Posterior vena cava (tissue), 2 donors: ENCODE measurements at places on chromosomes 13 and 19. TPM values are rescaled to one million over a fixed set of nuclear protein-coding genes. Genes with fewer than 3 reads are reported as not detected.

DNA sequence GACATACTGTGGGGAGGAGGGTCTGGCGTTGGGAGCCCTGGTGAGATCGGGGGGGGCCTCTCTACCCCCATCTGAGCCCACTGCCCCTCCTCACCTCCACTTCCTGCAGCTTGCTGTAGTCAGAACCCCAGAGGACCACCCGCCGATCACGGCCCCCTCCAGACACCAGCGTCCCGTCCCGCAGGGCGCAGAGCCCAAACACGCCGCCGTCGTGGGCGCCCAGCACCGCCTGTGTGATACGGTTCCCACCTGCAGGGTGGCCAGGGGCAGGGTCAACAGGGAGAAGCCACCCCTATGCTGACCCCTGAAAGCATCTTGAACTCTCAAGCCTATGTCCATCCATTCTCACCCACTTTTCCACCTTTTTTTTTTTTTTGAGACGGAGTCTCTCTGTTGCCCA lies 17.8 kb downstream of the EML2 start:
- DNase-seq: no peak

Gene GRWD1
- 21.1 TPM for total RNA-seq

- DNase-seq: no peak
These were observed 21.9 kb downstream of the CEBPA start for GRCh38 chr19:33280351-33280921.

- DNase-seq: no peak
These were observed 15.1 kb upstream of the KATNAL1 start for GRCh38 chr13:30322428-30322827.

DNA sequence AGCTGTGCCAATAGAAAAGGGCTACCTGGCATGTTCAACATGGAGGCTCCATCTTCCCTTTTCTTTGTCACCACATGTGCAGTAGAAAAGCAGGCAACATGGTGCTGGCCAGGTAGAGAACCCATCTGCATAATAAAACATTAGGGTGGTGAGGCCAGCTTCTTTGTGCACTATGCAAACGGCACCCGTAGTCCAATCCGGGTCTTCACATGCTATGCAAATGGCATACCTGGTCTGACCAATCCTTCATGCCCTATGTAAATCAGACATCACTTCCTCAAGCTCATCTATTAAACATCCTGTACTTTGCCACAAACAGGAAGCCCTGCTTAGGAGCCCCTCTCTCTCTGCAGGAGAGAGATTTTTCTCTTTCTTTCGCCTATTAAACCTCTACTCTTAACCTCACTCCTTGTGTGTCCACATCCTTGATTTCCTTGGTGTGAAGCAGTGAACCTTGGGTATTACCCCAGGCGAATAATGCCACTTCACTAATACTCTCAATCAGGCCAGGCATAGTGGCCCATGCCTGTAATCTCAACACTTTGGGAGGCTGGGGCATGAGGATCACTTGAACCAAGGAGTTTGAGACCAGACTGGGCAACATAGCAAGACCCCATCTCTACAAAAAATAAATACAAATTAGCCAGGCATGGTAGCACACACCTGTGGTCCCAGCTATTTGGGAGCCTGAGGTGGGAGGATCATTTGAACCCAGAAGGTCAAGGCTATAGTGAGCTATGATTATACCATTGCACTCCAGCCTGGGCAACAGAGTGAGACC lies 111.3 kb upstream of the MRI1 start:
- DNase-seq: no peak

DNA sequence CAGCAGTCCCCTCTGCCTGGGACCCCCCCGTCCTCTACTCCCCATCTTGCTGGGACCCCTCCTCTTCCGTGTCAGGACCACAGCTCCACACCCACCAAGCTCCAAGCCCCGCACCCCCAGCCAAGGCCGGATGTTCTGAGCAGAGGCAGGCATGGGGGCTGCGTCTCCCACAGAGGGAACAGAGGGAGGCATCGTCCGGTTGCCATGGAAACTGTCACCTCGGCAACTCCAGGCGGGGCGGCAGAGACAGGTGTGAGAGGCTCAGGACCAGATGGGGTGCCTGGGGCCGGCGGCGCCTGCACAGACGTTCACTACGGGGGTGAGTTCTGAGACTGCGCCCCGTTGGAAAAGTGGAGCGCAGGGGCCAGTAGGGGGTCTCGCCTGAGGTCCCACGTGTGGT lies 5.4 kb downstream of the RNU6-9 start:
- no peak for DNase-seq

DNA sequence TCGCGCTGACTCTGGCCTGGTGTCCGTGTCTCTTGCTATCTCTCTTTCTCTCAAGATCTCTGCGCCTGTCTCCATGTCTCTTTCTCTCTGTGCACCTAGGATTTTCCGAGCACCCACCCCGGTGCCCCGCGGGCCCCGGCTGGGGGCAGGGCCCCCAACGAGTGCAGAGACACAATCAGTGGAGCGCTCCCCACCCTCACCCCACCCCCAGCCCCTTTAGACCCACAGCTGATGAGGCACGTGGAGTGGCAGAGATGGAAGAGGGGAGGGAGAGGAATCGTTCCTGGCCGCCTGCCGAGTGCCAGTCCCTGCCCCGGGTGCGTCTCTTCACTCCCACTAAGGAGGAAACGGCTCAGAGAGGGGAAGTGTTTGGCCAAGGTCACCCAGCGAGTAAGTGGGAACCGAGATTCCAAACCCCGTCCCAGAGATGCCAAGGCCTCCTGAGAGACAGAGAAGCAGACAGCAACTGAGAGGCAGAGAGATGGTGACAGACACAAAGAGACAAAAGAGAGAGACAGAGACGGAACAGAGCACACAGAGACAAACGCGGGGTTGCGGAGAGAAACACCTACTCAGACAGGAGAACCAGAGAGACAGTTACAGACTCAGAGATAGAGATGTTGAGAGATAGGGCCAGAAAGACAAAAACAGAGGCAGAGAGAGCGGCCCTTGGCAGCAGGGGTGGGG lies 626 bp upstream of the BCL3 start:
- peak; percentile 94 for DNase-seq

Gene GSX1
- total RNA-seq: not detected

Gene RFXANK
- total RNA-seq: 36.6 TPM

Gene BICRA
- 15.4 TPM for total RNA-seq

DNA sequence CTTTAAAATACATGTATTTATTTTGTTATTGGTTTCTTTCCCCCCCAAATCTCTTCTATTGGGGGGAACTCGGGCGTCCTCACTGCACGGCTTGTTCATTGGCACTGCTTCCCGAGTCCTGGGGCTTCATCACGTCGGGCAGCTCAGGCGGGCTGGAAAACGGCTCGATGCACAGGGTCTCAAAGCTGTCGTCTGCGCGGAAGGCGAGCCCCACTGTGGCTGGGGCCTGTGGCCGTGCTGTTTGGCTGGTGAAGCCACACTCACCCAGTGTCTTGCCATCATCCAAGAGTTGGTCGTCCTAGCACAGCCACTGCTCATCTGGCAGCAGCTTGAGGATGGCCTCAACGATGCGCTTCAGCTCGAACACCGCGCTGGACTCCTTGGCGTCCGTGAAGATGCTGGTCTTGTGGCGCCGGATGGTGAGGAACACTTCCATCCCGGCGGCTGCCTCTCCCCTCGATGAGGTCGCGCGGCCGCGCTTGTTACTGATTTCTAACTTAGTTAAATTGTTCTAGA lies 6.0 kb upstream of the ATP8A2 start:
- no peak for DNase-seq

Gene KLK6
- not detected for total RNA-seq

DNA sequence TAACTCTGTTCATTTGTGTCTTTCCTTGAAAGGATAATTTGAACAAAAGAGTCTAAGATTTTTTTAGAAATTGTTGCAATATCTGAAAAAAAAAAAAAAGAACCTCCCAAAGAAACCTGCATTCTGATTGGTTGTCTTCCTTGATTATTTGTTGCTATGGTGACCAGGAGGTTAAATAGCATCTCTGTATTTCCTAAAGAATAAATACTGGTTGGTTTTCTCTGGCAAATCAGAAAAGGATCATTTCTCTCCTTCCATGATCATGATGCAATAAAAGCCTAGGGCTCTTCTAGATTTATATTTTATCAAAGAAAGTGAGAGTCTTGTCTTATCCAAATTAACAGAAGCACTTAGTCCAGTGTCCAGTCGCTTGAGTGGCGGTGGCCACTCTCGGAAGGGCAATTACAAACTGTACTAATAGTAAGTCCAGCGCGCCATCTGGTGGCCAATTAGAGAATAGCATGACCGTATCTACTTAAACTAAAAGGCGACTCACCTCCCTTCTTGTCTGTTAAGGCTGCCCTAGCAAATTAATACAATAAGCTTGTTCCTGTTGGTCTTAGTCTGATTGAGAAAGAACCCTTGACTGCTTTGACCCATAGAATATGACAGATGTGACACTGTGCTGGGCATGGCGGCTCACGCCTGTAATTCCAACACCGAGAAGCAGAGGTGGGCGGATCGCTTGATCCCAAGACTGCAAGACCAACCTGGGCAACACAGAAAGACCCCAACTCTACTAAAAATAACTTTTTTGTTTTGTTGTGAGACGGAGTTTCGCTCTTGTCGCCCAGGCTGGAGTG lies 47.0 kb upstream of the PNMA8B start:
- peak; percentile 97 for DNase-seq

- DNase-seq: no peak
These were observed 1.3 kb downstream of the POU4F1 start for GRCh38 chr13:78601874-78602560.

GRCh38 chr13:83765796-83766195 lies 116.5 kb downstream of the SLITRK1 start:
- DNase-seq: no peak

GRCh38 chr19:33486936-33487811 lies 34.4 kb downstream of the PEPD start:
- DNase-seq: peak; percentile 72

GRCh38 chr13:94703721-94704314 lies 8.5 kb downstream of the SOX21 start:
- no peak for DNase-seq

DNA sequence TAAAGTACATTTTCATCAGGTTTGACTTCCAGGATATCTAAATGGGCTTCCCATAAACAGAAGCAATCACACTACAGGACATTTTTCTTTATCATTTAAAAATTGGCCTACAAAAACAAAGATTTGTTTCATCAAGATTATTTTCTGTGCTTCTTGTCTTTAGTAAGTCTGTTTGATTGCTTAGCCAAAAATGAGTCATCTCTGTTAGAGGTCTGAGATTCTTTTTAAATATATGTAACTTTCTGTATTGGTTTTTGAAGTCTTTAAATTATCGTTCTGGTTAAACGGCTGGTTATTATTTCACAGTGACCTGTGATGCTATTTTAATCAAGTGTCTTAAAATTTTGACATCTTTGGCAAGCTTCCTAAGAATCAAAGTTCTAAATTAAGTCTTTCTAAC lies 62.7 kb downstream of the SLITRK1 start:
- DNase-seq: no peak

- DNase-seq: no peak
These were observed 1.7 kb downstream of the COL4A2 start for GRCh38 chr13:110308656-110309359.

GRCh38 chr19:47447470-47448359 lies 24.0 kb downstream of the SLC8A2 start:
- DNase-seq: no peak

DNA sequence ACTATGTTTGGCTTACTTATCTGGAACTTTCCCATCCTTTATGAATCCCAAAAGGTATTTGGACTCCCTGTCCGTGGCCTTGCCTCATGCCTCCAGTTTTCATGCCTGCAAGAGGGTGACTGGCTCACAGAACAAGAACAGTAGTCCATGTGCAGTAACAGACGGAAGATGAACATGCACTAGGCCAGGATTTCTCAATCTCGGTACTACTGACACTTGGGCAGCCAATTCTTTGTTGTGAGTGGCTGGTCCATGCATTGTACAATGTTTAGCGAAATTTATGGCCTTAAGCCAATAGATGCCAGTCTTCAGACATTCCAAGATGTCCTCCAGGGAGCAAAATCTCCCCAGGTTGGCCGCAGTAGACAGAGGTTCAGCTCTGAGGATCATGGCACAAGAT lies 61.9 kb downstream of the DOCK9 start:
- no peak for DNase-seq

Gene LRRC25
- total RNA-seq: 16.8 TPM

- no peak for DNase-seq
These were observed 2.7 kb downstream of the MAP4K1 start for GRCh38 chr19:38615007-38615581.

DNA sequence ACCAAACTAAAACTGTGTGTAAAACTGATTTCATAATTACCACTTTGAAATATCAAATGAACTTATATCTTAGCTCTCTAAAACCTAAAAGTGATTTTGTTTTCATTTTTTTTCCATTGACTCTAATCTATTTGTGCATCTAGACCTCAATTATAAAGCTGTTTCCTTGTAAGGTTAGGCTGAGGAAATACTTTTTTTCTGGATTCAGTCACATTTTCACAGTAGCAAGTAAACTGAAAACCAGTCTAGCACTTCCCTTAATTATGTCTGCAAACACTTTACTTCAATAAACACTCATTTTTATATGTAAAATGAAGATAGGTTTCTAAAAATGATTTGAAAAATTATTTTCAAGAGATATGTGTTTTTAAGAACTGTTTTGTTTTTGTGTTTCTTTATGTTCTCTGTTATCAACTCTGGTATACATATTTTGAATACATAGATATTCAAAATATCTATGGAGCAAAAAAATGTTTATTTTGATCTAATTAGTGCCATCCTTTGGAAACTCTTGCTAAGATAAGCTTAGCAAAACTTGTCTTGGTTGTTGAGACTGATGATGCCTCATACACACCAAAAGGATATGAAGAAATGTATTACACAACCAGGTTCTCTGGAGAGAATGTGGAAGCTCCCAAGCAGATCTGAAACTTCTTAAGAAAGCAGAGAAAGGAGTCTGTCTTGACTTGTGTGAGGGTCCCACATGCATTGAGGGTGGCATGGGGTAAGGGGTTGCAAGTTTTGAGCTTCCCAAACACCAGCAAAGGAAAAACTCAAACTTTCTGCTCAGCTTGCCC lies 1887.4 kb downstream of the PCDH9 start:
- DNase-seq: no peak

Gene USHBP1
- 4.8 TPM for total RNA-seq

- no peak for DNase-seq
These were observed 4.5 kb downstream of the GNG8 start for GRCh38 chr19:46631481-46631880.

Gene ANKRD24
- 1.00 TPM for total RNA-seq

DNA sequence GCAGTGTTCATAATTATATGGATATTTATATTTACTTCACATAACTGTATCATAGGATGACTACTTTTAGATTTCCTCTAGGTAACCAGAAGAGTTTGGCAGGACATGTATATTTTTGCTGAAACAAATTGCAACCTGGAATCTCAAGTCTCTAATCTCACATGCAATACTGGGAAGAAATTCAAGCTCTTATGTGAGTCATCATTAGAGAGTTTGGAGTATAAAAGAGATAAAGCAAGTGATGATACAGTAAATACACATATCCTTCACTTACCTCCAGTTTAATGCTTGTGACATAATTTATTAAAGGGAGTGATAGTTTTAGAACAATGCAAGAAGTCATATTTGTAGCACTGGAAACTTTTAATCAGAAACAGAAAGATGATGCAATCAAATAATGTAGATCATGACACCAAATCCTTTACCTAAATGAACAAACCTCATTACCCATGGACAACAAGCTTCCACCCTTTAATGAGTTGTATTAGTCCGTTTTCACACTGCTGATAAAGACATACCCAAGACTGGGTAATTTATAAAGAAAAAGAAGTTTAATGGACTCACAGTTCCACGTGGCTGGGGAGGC lies 15.8 kb upstream of the OR7A17 start:
- DNase-seq: no peak

Gene RFPL4A
- not detected for total RNA-seq

GRCh38 chr13:60627071-60627686 lies 230.2 kb downstream of the TDRD3 start:
- no peak for DNase-seq
